ENCODE measurements at places on chromosomes 2 and 18.

- no peak for DNase-seq
Measured at GRCh38 chr2:134190807-134191203, 63.1 kb upstream of the MGAT5 start.

DNA sequence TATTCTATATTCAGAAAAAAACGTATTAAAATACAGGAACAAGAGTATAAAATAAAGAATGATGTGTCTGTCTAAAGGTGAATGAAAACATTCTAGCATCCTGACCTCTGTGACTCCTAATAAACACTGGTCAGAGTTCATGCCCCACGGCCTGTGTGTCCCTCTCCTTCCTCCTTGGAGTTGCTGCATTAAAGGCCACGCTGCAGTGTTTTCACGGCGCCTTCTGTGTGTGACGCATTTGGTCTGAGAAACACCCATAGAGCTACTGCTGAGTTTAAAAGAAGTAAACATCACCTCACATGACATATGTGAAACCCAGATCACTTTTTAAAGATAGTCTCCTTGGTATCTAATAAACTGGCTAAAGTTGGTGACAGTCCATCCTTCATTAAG, 90.5 kb downstream of the ITGB1BP1 start:
- no peak for DNase-seq

DNA sequence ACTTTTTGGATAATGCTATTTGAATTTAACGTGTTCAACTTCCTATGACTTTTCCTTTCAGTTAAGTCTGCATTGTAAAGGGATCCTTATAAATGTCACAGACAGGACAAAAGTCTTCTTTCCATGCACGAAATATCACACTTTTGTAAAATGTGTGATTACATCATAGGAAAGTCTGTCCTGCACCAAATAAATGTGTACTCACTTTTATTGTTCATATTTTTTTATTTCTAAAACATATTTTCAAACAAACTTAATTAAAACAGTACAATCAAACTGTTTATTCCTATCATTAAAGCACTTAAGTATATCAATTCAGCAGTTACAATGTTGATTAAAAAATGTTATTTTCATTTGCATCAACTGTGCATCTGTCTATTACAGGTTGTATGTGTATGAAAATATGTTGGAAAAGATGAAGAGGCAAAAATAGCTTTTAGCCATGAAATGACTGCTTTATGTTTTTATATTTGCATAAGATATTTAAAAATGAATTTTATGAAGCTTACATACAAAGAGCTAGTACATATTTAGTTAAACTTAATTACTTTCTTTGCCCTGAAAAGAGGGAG, 105.6 kb downstream of the CSRNP3 start:
- DNase-seq = no peak

GRCh38 chr2:17846676-17847075, 30.4 kb downstream of the MSGN1 start:
- no peak for DNase-seq

DNA sequence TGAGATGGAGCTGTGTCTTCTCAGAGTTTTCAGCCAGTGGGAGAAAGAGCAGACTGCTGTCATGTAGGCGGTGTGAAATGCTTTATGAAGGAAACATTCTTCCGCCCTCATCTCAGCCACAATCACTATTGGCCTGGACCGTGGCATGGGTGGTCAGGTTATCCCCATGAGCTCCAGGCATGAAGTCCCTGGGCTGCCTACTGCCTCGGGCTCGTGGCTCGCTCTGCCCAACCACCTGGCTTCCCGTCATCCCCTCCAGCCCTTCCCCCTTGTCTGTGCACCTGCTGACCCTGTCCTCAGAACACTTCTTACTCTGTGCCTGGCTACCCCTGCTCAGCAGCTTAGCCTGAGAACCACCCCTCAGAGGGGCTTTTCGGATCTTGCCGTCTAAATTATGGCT, 15.5 kb downstream of the COLEC11 start:
- no peak for DNase-seq

DNA sequence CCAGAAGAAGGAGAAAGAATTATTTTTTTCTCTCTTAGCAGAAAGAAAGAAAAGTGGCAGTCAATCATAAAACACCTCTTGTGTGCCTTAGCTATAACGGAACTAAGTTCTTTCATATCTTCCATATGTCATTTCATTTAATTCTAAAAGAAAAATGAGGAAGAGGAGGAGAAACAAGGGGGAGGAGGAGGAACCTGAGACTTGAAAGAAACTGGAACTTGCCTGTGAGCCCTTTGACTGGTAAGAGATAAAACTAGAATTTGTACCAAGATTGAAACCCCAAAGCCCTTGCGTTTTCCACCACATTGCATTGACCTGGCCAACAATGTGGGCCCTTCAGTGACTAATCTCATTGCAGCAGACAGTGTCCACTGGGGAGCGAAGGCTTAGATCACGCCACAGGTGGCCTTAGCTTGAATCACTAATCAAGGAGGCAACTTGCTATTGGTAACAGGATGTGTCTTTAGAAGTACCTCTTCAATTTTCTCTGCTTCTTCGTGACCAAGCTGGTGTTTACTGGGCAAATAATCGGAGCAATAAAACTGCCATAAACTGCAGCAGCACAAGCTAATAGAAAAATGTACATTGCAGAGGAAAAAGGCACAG, 307.9 kb downstream of the CLIP4 start:
- no peak for DNase-seq

DNA sequence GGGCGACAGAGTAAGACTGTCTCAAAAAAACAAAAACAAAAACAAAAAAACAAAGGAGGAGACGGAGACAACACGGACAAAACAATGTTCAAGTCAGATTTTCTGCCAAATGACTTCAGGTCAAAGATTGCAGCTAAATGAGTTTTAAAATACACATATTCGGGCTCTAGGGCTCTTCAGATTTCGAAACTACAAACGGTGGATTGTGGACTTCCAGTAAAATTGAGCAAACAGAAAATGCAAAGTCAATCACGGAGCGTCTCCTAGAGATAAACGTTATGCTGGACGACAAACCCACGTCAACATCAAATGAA, 558 bp downstream of the MRPS5 start:
- no peak for DNase-seq

DNA sequence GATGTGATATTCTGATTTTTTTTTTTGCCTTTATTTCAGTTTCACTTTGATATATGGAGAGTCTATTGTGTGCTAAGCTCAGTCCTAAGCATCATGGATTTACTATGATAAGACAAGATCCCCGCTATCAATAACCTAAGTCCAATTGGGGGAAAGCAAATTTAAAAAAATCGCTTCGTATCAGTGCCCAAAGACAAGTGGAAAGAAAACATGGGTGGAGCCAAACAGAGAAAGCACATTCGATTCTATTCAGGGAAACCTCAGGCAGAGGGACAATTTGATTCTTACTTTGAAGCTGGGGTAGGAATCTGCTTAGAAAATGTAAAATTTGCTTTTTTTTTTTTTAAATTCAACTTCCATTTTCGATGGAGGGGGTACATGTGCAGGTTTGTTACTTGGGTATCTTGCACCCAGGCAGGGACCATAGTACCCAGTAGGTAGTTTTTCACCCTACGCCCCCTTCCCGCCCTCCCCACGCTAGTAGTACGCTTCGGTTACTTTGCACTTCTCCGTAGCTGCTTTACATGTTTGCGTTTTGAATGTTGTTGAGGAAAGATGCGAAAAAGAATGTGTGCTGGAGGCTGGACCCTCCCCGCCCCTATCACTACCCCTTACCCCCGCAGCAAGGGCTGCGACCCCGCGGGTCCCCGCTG, 12.4 kb downstream of the KIF5C start:
- no peak for DNase-seq

- DNase-seq = no peak
Measured at GRCh38 chr2:236107942-236108625, 60.1 kb downstream of the GBX2 start.

DNA sequence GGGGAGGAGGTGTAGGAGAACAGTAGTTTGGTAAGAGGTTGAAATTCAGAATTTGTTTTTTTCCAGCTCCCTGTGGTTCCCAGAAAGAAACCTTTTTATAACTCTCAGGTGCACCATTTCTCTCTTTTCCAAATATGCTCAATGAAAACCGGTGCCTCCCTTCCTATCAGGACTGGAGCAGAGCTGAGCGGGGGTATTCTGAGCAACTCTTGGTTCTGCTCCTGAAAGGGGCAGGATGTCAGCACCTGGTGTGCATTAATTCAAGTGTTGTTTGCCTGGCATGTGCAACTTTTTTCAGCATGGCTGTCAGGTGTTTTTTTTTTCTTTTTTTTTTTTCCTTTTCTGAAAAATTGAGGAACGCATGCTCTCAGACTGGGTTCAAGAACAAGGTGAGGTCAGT, 74.1 kb downstream of the MAPK4 start:
- DNase-seq = no peak

DNA sequence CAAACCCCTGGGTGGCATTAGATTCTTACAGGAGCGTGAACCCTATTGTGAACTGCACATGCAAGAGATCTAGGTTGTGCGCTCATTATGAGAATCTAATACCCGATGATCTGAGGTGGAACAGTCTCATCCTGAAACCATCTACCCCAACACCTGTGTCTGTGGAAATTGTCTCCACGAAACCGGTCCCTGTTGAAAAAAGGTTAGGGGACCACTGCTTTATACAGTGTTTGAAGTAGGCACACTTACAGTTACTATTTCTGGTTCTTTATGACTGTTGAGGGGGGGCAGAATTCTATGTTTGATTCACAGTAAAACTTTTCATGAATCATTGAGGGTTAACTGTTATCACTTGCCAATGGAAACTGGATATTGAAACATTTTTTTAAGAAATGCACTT, 72.0 kb downstream of the RIF1 start:
- DNase-seq = no peak

DNA sequence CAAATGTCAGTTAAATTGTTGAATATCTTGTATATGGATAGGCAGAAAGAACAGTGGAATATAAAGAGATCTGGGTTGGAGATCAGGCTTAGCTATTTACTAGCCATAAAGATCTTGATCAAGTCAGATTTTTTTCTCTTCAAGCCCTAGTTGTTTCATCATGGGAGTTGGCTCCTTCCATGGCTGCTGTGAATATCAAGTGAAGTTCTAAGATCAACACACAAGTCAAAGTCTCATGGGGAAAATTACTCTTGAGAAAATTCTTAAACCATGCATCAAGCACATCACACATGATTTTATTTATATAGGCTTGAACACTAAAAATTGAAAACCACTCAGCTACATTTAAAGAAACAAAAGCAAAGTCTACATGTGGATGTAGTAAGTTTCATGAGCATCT, 79.8 kb downstream of the C1D start:
- no peak for DNase-seq

- DNase-seq = peak; percentile 53
Measured at GRCh38 chr18:47260120-47260923, 8.9 kb upstream of the SKOR2 start.

DNA sequence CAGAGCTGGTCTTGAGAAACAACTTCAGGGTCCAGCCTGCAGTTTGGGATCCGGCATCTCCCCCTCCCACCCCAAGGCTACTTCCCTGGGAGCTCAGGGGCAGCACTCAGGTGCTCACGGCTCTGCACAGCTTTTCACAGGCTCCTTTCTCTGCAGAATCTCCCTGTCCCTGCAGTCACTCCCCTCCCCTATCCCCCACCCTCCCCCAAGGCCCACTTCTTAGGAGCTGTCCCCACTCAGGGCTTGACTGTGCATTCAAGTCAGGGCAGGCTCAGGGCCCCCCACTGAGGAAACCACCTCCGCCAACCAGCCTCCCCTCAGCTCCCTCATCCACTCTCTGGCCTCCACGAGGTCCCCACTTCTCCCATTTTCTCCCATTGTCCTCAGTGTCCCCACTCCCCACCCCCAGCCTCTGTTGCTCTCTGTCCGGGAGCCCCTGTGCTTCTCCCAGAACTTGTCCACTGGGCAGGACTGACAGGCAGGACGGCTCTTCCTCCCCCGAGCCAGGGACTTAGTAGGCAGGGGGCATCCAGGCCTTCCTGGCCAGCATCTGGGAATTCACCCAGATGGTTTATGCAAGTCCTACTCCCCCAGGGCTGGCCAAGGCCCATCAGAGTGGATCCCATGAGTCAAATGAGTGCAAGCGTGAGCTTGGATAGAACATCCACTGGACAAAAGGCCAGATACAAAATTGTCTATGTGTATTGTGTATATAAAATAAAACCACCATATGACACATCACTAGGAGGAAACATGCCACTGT, 7.6 kb downstream of the NMUR1 start:
- DNase-seq = peak; percentile 26

GRCh38 chr2:139020287-139020686, 240.1 kb upstream of the NXPH2 start:
- DNase-seq = no peak

DNA sequence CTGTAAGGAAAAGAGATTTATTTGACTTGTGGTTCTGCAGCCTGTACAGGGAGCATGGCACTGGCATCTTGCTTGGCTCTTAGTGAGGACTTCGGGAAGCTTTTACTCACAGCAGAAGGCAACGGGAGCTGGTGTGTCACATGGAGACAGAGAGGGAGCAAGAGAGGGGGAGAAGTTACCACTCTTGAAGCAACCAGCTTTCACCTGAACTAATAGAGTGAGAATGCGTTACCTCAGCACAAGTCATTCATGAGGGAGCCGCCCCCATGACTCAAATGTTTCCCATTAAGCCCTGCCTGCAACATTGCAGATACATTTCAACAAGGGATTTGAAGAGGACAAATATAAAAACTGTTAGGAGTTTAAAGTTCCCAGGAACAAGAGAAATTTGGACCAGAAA, 190.0 kb downstream of the CYRIA start:
- DNase-seq = no peak

- no peak for DNase-seq
Measured at GRCh38 chr18:681985-682384, 24.5 kb downstream of the TYMS start.

- peak; percentile 58 for DNase-seq
Measured at GRCh38 chr2:127145280-127145895, 38.4 kb upstream of the BIN1 start.

GRCh38 chr2:224716201-224716600, at the start of gene CCDC195:
Gene CCDC195 (minus strand): TSS chr2:224716365. CDS start chr2:224716365, 0 bp downstream.
- no peak for DNase-seq

- DNase-seq = no peak
Measured at GRCh38 chr2:86147793-86148192, 41.8 kb downstream of the PTCD3 start.

GRCh38 chr2:195413422-195413821, 243.6 kb upstream of the SLC39A10 start:
- no peak for DNase-seq

GRCh38 chr18:28267878-28268625, 91.1 kb upstream of the CDH2 start:
- DNase-seq = no peak
